ENCODE measurements at places on chromosomes 1 and 21.

DNA sequence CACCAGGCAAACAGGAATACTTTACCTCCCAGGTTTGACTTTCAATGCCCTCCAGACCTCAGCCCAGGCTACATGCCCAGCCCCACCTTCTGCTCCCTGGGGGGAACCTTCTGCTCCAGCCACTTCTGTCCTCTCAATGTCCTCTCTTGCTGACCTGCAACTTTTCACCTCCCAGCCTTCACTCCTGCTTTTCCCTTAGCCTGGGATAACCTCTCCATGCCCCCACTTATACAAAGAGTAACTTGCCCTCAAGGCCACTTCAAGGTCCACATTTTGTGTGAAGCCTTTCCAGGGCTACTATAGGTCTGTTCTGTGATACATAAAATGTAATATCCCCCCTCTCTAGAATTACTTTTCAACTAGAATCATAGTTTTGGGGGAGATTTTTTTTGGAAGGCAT lies 21.7 kb downstream of the SERTAD4 start:
- no peak for DNase-seq

DNA sequence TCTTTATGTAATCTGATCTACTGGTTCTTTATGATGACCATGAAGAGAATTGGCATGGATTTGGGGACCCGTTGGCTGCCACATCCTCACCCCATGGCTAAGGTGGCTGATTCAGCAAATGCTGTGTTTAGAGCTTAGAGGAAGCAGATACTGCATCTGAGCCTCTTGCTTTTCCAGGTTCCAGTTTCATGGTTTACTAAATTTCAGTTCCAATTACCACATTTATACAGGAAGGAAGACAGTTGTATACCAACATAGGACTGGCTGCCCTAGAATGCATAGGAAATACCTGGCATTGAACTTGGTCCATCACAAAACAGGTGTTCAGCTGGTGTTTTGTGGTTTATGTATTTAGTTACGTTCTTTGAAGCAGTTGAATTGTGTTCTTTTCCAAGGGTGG lies 107.1 kb downstream of the ST3GAL3 start:
- DNase-seq: no peak

- DNase-seq: no peak
Observed at GRCh38 chr1:12188115-12188514, 21.3 kb downstream of the TNFRSF1B start.

- no peak for DNase-seq
Observed at GRCh38 chr1:71071720-71072119, 9.1 kb downstream of the ZRANB2 start.

DNA sequence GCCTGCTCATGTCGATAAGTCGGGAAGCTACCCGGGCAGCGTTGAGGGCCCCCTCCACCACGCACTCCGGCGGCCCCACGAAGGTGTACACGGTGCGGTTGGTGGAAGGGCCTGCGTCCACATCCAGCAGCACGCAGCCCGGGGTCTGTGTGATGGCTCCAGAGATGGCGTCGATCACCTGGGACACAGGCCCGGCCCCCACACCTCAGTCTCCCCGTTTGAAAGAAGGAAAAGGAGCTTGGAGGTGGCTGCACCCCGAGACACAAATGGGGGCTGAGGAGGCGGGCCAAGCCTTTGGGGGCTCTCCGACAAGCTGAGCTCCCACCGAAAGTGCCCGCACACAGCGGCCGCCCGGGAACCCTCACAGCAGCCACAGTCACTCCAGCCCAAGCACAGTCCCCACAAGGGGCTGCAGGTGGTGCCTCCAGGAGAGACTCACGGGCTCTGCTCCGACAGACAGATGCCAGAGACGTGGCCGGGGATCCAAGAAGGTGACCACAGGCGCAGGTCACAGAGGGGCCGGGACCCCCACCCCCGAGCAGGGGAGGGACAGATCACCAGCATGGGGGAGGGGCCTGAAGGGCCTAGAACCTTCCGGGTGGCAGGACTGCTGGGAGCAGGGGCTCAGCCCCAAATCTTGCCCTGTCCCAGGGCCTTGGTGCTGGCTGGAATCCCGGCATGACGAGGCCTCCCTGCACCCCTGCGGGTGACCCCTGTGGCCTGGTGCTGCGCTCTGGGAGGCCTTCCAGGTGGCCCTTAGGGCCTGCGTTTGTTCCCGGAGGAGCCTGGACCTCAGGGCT lies 1.0 kb downstream of the FTCD start:
- no peak for DNase-seq

- DNase-seq: no peak
Observed at GRCh38 chr1:248810727-248811513, 14.8 kb downstream of the SH3BP5L start.

DNA sequence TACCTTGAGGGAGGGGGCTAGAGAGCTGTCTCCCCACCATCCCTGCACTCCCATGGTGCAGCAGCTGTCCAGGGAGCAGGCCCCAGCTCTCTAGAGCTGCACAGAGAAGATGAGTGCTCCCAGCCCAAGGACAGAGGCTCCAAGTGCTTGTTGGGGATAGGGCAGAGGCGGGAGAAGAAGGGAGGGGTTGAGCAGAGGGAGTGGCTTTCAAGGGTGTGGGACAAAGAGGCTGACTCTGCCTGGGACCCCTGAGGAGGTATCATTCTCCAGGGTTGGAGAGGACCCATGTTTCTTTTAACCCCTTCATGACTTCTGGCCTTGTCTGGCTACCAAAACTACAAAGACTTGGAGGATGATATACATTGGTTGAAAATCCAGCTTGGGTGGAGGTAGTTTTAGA lies 14.6 kb downstream of the FOXD2 start:
- DNase-seq: no peak

Data from NCI-H1092 (cell line).